ENCODE measurements at places on chromosomes 2 and 18.

DNA sequence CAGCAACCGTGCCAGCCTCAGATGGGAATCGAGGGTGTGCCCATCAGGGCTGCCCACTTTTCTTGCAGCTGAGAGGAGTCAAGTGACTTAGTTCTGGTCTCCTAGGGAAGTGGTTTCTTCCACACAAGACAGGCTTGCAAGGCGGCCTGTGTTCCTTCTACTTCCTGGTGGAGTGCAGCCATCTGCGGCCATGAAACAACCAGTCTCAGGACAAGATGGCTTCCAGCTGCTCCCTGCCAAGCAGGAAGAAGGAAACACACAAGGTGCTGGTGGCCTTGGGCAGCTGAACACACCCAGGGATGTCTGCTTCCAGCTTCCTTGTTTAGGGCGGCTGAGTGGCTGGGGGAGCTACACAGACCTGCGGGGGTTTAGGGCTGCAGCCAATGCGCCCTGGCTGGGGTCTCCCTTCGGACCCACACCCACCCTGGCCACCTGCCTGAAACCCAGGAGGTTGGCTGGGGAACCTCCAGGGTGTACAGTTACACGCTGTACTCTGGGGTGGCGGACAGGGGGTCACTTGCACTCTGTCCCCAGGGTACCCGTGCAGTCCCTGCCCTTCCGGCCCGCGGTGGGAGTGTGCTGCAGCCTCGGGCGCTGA is 34.7 kb downstream of the PTPN18 start:
- DNase-seq = no peak

DNA sequence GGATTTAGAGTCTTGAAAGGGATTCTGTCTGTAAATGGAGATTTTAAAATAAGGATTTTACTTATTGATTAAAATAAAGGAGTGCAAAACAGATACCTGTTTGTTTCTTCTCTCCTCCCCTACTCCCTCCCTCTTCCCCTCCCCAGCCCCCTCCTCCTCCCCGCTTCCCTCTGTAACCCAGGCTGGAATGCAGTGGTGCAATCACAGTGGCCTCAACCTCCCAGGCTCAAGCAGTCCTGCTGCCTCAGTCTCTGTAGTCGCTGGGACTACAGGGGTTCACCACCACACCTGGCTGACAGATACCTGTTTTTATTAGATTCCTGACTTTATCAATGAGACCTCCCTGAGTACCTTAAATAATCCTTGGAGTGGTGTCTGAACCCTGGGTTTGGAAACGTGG is 57.1 kb downstream of the OXER1 start:
- no peak for DNase-seq

GRCh38 chr2:206920951-206921350 is 18.4 kb upstream of the CPO start:
- no peak for DNase-seq

- no peak for DNase-seq
Measured at GRCh38 chr2:45328264-45328870, 282.7 kb downstream of the SRBD1 start.

- no peak for DNase-seq
Measured at GRCh38 chr2:96136129-96136720, 2.1 kb downstream of the ASTL start.

- no peak for DNase-seq
Measured at GRCh38 chr2:20640411-20641122, 10.3 kb downstream of the HS1BP3 start.

DNA sequence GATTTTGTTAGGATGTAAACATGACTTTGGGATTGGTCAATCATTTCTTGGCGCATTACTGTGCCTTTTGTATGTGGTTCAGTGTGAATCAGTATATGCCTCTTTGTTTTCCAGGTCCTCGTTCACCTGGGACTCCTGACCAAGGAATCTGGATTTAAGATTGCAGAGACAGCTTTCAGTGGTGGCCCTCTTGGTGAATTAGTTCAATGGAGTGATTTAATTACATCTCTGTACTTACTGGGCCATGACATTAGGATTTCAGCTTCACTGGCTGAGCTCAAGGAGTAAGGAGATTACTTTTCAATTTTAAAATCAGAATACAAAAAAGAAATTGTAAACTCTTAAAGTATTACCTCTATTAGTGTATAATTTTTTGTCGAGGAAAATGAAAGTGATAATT is 87.6 kb downstream of the MGAT5 start:
- DNase-seq = no peak

DNA sequence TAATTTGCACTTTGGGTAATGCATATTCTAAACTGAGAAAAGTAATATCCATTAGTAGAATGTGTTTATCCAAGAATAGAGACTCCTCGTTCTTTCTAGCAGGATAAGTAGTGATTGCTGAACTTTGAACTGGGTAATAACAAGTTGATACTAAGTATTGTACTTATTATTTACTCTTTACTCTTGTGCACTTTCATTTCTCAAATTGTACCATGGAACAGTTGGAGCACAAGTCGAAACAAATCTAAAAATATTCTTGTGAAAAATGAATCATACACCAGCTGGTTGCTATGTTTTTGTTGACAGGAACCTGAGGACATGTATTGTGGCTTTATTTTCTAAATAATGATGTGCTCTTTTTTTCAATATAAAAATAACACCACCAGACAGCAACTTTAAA is 111.9 kb downstream of the RGPD3 start:
- no peak for DNase-seq

- no peak for DNase-seq
Measured at GRCh38 chr18:9760641-9761040, 52.5 kb downstream of the RAB31 start.

DNA sequence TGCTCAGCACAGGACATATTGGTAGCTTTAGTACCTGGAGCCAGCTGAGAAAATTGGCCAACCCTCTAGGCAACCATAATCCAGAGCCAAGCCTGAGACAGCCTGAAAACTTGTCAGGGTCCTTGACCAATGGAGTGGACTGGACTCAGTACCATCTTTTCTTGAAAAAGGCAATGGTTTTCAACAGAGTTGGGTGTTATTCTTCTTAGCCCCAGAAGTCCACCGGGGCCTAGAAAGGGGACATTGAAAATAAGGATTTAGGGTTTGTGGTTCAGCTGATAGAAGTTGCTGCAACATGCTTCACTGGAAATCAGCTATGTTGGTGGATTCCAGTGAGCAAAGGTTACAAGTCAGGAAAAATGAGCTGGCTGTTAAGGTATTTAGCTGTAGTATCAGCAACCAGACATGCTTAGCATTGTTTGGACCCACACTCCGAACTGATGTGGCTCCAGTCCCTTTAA is 22.1 kb upstream of the CNOT11 start:
- DNase-seq = no peak

GRCh38 chr2:6724605-6725140 is 141.0 kb downstream of the CMPK2 start:
- DNase-seq = no peak

DNA sequence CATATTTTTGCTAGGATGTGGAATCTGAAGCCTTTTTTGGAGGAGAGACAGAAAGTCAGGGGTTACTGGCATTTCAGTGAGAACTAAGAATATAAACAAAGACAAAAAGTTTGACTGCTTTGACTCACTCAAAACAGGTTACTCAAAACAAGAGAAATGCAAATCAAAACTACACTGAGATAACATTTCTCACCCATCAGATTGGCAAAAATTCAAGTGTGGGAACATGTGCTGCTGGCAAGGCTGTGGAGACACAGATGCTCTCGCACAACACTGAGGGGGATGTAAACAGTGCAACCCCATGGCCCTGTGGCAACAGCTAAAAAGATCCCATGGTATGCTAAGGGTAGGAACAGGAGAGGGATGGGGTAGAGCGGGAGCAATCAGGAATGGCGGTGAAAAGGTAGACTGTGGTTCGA is 86.6 kb downstream of the DTNB start:
- DNase-seq = no peak

DNA sequence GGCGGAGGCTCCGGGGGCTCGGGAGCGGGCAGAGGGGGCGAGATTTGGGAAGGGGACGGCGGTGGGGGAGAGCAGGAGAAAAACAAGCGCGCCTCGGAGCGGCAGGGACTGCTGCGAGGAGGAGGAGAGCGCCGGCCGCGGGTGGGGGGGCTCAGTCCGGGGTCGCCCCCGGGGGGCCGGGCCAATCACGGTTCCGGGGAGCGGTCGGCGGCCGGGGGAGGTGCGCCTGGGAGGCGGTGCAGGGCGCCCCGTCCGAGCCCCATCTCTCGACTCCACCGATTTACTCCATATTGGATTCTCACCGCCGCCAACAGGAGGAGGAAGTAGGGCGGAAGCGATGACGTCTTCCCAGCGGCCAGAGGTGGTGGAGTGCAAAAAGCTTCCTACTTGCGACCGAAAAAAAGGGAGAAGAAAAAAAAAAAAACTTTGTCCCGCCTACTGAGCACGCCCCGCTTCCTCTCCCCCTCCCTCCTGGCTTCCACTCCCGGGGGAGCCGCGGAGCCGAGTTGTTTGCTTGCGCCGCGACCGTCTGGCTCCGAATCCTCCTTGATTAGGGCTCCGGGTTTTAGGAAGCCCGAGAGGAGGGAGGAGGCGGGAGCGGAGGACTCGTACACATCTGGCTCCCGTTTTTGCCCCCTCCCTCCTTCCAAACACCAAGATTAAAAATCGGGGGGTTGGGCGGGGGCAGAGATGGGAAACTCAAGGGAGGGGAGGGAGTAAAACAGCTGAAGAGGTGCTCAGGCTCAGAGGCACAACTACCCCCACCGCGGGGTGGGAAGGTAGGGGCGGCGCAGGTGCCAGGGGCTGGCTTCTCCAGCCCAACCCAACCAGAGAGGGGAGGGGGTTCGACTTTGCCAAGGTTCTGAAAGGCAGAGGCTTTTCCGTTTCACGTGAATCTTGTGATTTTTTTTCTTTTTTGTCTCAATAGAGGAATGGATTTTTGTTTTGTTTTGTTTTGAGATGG is at the start of gene SPRED2:
TSS of gene SPRED2 (minus strand) at position 373 of the 964 bp plus-strand sequence. CDS start 612 bp downstream, outside the sequence.
- peak; percentile 28 for DNase-seq

GRCh38 chr18:23135550-23136325 is 453 bp downstream of the CABLES1 start:
- DNase-seq = no peak

DNA sequence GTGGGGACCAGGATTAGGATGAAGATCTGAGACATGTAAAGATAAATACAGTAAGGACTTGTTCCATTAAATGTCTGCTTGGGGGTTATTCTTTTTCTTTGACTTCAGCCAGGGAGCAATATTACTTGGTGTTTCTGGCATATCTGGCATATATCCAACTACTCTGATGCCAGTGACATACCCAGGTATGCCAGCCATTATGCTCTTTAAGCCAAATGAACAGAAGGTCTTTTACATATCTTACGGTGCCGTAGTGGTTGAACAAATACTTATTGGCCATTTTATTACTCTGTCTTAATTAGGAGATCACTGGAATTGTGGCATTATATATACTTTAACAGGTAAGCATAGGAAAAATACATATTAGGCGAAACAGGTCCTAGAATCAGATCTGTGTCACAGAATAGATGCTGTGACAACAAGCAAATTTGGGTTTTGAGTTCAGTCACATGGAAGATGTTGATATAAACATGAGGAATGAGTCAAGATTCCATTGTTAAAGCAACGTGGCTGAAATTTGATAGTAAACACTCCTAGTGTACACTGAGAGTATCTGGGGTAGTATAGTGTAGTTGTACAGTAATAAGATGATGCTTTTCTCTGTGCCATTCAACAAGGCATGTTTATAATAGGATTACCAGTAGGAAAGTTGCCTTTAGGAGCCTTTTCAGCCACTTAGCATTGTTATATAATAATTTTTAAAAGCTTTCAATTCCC is 62.6 kb downstream of the KCTD18 start:
- DNase-seq = no peak

DNA sequence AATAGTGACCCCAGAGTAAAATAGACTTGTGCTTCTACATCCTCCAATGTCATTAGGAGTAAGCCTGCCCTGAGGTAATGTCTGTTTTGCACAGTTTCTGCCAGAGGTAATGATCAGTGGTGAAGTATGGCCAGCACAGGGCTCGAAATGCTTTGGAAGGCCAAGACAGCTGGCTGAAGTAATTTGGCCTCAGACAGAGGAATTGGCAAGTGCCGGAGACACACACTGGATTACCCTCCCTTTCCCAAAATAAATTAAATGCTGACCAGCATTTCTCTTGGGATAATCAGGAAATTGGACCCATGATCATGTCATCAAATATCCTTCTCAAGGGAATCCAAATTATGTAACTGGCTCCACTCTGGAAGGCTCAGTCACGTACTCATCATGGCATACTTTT is 379.0 kb upstream of the CHST9 start:
- no peak for DNase-seq

GRCh38 chr18:36559149-36559857 is 261.8 kb downstream of the FHOD3 start:
- no peak for DNase-seq

DNA sequence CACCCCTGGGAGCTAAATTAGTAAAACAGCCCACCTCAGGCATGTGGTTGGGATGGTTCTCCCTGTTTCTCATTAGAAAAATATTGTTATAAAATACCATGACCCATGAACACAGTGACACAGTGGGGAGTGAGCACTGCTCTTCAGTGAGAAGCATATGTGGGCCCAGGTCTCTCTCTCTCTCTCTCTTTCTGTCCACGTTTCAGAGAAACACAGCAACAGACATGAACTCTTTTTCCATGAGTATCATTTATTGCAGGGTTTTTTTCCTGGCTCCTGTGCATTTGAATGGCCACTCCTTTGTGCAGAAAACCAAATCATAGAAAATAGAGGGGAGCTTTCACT is 41.2 kb downstream of the CYRIA start:
- DNase-seq = no peak

GRCh38 chr18:69215161-69215560 is 185.5 kb upstream of the DOK6 start:
- DNase-seq = no peak

DNA sequence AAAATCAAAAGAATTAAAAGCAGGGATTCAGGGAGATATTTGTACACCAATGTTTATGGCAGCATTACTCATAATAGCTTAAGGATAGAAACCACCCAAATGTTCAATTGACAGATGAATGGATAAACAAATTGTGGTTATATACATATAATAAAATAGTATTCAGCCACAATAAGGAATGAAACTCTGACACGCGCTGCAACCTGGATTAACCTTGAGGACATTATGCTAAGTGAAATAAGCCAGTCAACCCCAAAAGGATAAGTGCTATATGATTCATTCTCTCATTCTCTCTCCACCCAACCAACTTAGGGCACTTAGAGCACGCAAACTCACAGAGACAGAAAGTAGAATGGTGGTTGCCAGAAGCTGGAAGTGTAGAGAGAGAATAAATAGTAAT is 216.8 kb upstream of the SLC14A2 start:
- DNase-seq = no peak

- no peak for DNase-seq
Measured at GRCh38 chr2:75565472-75566462, 5.0 kb upstream of the EVA1A start.

DNA sequence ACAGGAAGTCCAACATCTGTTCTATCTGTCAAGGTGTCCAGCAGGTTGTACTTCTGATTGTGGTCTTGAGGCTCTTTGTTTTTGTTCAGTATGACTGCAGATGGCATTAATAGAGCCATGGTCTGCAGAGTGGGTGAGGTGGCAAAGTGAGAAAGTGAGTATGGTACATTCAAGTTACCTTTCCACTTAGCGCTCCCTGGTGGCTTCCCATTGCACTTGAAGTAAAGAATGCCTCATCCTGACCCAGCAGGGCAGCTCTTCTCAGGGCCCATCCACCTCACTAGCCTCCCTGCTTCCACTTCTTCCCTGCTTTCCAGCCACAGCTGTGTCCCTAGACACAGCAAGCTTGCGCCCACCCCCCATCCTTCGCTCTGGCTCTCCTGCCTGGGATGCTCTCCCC is 148.0 kb upstream of the ALPP start:
- no peak for DNase-seq

GRCh38 chr2:230787101-230787500 is 74.5 kb downstream of the CAB39 start:
- no peak for DNase-seq
